ENCODE measurements at places on chromosomes 4 and X.

DNA sequence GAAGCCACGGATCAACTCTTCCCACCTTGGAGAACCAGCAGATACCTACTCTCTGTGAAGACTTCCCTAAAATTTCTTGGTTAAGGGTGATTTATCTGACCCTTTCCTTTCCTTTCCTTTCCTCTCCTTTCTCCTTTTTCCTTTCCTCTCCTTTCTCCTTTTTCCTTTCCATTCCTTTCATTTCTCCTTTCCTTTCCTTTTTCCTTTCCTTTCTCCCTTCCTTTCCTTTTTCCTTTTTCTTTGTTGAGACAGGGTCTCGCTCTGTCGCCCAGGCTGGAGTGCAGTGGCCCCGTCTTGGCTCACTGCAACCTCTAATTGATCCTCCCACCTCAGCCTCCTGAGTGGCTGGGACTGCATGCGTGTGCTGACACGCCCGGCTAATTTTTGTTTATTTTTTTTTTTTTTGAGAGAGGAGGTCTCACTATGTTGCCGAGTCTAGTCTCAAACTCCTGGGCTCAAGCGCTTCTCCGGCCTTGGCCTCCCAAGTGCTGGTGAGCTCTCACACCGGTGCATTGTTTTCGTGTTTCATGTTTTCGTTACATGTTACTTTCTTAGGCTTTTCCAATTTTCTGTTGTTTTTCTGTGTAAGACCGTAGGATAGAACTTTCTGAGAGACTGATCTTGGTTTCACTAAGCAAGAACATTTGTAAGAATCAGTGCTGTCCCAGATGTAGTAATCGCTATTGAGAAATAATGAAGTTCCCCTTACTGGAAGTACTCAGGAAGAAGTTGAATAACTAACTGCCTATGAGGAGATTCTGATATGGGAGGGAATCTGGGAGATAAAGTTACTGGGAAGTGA lies 2.0 kb downstream of the TMEM165 start:
- DNase-seq: no peak

DNA sequence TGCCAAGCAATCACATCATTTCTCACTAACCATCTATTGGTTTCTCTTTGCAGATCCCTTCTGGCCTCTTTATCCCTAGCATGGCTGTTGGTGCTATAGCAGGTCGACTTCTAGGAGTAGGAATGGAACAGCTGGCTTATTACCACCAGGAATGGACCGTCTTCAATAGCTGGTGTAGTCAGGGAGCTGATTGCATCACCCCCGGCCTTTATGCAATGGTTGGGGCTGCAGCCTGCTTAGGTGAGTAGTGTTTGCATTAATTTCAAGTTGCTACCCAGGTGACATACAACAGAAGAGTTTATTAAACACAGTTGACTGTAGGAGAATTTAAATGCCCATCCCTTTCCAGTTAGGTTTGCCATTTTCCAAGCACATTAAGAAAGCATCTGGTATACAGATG lies 112.2 kb downstream of the AKAP4 start:
- DNase-seq: no peak

- DNase-seq: no peak
Measured at GRCh38 chr4:173293663-173294062, 40.5 kb downstream of the HMGB2 start.

DNA sequence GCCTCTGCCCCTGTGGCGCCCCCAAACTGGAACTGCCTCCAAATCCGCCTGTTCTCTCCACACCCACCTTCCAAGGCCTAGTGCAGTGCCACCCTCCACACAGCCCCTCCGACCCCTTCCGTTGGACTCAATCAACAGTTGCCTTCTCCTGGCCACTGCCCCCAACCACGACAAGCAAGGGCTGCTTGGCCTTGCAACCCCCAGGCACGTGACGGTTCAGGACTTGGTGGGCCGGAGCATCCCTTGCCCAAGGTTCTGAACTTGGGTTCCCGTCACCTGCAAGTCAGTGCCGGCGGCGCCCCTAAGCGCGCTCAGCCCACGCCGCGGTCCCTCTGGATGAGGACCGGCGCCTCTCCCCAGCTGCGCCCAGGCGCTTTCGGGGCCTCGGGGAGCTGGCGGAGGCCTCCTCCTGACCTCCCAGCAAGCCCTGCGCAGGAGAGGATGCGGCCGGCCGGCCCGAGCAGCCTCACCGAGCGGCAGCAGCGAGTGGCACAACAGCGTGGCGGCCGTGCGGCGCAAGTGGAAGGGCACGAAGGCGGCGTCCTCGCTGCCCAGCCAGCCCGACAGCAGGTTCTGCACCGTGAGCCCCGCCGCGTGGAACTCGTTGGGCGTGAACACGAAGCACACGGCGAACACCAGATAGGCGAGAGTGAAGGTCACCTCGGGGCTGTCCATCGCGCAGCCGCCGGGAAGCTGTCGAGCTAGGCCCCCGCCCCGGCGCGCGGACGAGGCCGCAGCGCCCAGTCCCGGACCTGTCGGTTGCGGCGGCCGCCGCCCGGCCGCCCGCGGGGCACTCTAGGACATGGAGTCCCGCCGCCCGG lies 750 bp downstream of the TMEM129 start:
- no peak for DNase-seq

Data from retinal pigment epithelial cell (primary cell).